ENCODE measurements at places on chromosomes 16 and 17.

DNA sequence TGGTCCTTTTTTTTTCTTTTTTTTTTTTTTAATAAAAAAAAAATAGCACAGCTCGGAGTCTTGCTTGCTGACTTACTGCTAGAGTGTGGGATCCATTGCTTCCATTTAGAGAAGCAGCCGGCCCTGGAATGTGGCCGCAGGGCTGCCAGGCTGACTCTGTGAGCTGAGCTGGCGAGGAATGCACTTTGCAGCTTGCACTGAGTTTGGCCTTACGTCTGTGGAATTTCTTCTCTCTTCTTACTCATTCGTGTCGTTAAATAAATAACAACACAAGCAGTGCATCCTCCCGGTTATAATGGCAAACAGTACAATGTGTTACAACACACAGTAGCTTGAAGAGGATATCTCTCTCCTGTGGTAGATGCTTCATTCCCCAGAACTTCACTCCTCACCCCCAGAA, 69.2 kb downstream of the PRKCB start:
- peak; percentile 83 for DNase-seq

GRCh38 chr17:37820995-37821713, 76.3 kb upstream of the HNF1B start:
- DNase-seq, result peak; percentile 75

GRCh38 chr16:81703177-81704155, 75.6 kb upstream of the PLCG2 start:
- DNase-seq, result peak; percentile 88

DNA sequence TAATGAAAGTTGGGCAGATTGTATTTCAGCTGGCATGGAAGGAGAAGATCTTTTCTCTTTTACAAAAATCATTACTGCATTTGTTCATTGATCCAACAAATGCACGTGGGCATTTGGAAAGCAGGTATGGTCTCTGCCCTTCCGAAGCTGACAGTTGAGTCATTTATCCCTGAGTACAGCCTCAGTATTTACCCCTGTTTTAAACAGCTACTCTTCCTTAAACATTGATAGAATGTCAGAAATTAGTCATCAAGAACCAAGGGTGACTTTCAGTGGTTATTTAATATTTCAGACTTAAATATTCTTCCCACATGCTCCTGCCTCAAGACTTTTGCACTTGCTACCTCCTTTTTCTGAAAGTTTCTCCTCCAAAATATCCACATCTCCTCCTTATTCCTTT, 226.7 kb upstream of the HSBP1 start:
- DNase-seq, result peak; percentile 11

DNA sequence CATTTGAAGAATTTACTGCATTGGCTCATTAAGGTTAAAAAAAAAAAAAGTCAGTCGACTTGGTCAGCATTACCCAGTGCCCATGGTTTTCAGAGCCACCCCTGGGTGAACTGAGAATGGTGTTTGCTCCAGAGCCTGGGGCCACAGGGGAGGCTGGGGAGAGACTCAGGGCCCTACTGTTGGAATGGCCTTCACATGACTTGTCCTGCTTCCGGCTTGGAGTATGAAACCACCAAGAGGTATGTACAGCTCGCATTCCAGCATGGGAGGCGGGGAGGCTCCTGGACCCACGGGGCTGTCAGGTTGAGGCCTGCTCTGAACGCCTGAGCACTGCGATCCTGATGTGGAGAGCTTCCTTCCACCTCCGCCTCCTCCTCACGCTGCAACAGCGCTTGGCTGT, 36.8 kb downstream of the MSI2 start:
- DNase-seq, result peak; percentile 9

GRCh38 chr16:57186872-57187854, 1.0 kb downstream of the RSPRY1 start:
- DNase-seq, result peak; percentile 40

GRCh38 chr17:40063901-40064531, 1.3 kb downstream of the THRA start:
- DNase-seq, result no peak

GRCh38 chr17:31147507-31148202, 52.9 kb downstream of the NF1 start:
- no peak for DNase-seq

- DNase-seq, result no peak
Measured at GRCh38 chr17:9367156-9367555, 208.5 kb downstream of the STX8 start.

DNA sequence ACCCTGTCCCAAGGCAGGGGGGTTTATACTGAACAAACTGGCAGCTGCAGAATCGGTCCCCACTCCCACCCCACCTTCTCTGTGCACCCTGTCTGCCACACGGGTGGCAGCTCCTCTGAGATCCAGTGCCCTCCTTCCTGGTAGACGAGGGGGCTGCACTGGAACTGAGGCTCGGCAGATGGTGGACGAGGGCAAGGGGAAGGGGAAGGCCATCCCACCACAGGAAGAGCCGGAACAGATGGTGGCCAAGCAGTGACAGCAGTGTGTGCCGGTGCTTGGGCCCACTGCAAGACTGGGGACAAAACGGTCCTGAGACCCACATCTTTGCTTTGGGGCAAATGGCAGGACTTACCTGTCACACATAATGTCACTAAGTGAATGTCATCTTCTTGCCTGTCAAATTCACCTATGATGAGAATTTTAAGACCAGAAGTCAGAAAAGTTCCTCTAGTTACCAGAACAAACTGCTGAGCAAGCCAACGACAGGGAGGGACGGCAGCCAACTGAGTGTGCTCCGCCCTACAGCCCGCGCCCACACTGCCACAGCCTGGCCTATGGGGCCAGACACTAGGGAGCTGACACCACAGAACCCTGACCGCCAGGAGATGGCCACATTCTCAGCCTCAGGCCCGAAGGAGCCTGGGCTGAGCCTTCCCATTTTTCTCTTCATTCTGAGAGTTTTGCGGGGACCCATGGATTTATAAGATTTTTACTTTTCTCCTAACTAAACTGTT, 14.4 kb downstream of the NTAN1 start:
- peak; percentile 40 for DNase-seq

GRCh38 chr17:69390795-69391501, 23.5 kb upstream of the MAP2K6 start:
- no peak for DNase-seq

- DNase-seq, result no peak
Measured at GRCh38 chr16:51565184-51565583, 414.1 kb upstream of the SALL1 start.

DNA sequence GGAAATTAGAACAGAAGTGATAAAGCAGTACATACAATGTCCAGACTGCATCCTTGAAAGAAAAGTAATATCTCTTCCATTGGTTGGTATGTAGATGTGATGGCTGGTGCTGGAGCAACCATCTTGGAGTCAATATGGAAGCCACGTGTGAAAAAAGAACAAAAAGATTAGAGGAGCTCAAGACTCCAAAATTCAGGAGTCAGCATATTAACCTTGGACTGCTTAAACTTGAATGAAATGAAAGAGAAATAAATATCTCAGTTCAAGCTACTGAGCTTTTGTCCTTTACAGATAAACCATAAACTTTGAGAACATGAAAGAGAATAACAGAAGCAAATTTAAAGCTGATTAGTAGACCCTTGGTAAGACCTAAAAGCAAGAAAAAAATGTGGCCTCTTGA, 197.9 kb downstream of the HS3ST3B1 start:
- DNase-seq, result no peak

DNA sequence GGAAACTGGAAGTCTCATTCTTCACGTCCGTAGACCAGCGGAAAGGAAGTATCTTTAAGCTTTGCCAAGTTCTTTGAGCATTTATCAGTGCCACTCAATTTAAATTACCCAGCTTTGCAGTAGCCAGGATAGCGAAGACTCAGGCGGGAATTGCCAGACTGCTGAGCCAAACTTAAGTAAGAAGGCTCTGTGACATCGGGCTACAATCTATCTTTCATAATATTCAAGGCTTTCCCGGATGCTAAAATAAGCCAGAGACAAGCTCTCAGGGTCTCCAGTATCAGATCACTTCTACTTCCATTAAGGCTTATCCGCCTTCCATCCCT, 436 bp upstream of the BRIP1 start:
- DNase-seq, result no peak

GRCh38 chr17:49249292-49249794, 18.8 kb upstream of the PHOSPHO1 start:
- DNase-seq, result peak; percentile 21

- no peak for DNase-seq
Measured at GRCh38 chr16:28531777-28532744, 6.7 kb downstream of the NUPR1 start.

- no peak for DNase-seq
Measured at GRCh38 chr16:57148481-57148880, 37.4 kb downstream of the PSME3IP1 start.

- DNase-seq, result no peak
Measured at GRCh38 chr17:14940108-14940937, 324.8 kb downstream of the PMP22 start.

- no peak for DNase-seq
Measured at GRCh38 chr17:40079545-40079944, 16.8 kb downstream of the THRA start.

DNA sequence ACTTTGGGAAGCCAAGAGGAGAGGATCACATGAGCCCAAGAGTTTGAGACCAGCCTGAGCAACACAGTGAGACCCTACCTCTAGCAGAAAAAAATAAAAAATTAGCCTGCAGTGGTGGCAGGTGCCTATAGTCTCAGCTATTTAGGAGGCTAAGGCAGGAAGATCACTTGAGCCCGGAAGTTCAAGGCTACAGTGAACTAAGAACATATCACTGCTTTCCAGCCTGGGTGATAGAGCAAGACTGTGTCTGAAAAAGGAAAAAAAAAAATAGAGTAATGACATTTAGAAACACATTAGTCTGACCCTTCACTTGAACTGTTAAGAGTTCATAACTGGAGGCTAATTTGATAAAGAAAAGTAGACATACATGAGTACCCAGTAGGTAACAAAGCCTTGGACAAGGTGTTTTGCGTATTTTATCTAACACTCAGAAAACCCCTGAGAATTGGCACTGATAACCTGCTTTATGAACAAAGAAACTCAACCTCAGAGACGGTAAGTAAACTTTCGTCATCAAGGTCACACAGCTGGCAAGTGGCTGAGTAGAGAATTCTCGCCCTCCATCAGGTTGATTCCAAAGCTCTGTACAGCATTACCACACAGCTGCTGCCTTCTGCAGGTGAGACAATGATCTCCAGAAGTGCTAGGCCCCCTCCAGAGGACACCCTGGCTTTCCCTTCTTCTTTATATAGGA, 101.1 kb downstream of the SMG6 start:
- no peak for DNase-seq
